ENCODE measurements at places on chromosomes 13 and 19. TPM values are rescaled to one million over a fixed set of nuclear protein-coding genes. Genes with fewer than 3 reads are reported as not detected.

Gene CATSPERD
- total RNA-seq, result not detected

Gene CACNA1A
- 23.5 TPM for total RNA-seq

Gene SLC10A2
- total RNA-seq, result not detected

Gene CD209
- total RNA-seq, result not detected

Gene LILRB1
- total RNA-seq, result not detected

Gene ZNF93
- 10.2 TPM for total RNA-seq

Gene CYP4F2
- not detected for total RNA-seq

Gene CCDC122
- 5.5 TPM for total RNA-seq

Gene SIGLEC11
- not detected for total RNA-seq

Gene HSH2D
- total RNA-seq, result not detected

Gene ATP8A2
- total RNA-seq, result under 0.01 TPM

Gene SELENOV
- not detected for total RNA-seq

Gene ZNF845
- 10.2 TPM for total RNA-seq

Gene KCNRG
- 3.0 TPM for total RNA-seq

Gene TSPAN16
- total RNA-seq, result not detected

Gene TIMM29
- 39.1 TPM for total RNA-seq

Gene COX6B2
- not detected for total RNA-seq

Gene CYSLTR2
- not detected for total RNA-seq

Gene TMEM38A
- 0.97 TPM for total RNA-seq

Measured in hair follicle dermal papilla cell (primary cell).